ENCODE measurements at places on chromosomes 16 and 17. TPM values are rescaled to one million over a fixed set of nuclear protein-coding genes. Genes with fewer than 3 reads are reported as not detected.

Gene MATCAP1
- polyA plus RNA-seq, result 18.8 TPM

Gene CLEC10A
- 2.2 TPM for polyA plus RNA-seq

Gene LPCAT2
- polyA plus RNA-seq, result 21.8 TPM

GRCh38 chr16:588639-588888 is 1.3 kb upstream of the RAB40C start:
- no peak for DNase-seq

Gene CCL4
- 0.76 TPM for polyA plus RNA-seq

DNA sequence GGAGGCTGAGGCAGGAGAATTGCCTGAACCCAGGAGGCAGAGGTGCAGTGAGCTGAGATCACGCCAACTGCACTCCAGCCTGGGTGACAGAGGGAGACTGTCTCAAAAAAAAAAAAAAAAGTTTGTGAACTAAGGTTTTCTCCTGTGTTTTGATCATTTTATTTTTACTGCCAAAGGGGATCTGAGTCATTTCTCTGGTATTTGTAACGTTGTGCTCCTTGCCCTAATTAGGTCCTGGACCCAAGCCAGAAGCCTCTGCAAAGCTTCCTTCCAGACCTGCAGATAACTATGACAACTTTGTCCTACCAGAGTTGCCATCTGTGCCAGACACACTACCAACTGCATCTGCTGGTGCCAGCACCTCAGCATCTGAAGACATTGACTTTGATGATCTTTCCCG is 32.1 kb downstream of the IST1 start:
- no peak for DNase-seq
